Activated T-cell treated with anti-CD3 and anti-CD28 coated beads, Interleukin-2, amount 50 U/mL, for 4 hours (primary cell): ENCODE measurements at places on chromosomes 5 and 9. TPM values are rescaled to one million over a fixed set of nuclear protein-coding genes. Genes with fewer than 3 reads are reported as not detected.

GHR gene
- 0.08 TPM for total RNA-seq

TMC1 gene
- not detected for total RNA-seq

NMUR2 gene
- total RNA-seq = not detected

GEMIN5 gene
- 31.7 TPM for total RNA-seq

PCDHB4 gene
- not detected for total RNA-seq

FOXD1 gene
- total RNA-seq = 0.13 TPM

HSPB3 gene
- total RNA-seq = not detected
